ENCODE measurements at places on chromosomes 2 and 18.

DNA sequence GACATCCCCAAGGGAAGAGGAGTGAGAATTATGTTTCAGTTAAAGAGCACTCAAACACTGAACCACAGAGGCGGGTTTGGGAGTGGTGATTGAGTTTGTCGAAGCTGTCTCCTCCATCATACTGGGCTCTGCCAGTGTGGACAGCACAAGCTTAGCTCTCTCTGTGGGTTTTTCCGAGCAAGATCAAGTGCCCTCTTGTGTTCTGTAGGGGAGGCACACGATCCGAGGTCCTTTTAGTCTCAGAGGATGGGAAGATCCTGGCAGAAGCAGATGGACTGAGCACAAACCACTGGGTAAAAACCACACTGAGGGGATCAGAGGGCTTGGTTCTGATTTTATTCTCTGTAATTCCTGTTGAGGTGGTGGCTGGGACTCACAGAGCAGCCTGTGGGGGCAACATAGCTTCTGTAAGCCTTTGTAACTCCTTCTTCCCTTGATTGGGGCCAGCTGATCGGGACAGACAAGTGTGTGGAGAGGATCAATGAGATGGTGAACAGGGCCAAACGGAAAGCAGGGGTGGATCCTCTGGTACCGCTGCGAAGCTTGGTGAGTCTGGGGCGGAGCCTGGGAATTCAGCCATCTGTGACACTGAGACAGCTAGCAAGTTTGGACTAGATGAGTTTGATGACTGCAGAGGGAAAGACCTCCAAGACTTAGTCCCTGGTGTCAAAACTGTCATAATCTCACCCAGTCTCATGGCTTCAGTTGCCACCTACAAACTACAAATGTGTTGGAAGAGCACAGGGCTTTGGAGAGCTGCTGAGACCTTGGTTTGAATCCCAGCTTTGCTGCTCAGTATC lies 2.0 kb downstream of the NAGK start:
- peak; percentile 22 for DNase-seq

GRCh38 chr2:65368468-65368867 lies 63.9 kb downstream of the SPRED2 start:
- DNase-seq, result no peak

DNA sequence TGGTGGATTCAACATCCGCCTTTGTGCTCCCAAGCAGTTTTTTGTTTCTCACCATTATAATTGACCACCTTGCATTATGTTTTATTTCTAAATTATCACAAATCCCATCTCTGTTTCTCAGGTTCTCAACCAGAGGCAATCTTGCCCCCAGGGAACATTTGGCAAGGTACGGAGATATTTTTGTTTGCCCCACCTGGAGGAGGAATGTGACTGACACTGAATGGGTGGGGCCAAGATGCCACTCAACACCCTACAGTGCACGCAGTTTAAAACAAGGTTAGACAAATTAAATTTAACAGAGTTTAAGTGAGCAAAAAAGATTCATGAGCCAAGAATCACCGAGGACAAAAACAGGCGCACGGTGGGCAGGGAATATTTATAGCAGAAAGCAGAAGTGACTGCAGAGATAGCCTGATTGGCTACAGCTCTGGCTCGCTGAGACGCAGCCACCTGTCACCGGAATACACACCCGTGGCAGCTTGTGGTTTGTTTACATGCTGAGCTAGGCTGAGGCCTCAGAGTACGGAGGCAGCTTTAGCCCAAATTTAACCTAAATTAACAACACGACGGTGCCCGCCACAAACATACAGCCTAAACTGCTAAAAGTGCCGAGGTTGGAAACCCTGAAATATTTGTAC lies 150.0 kb upstream of the ALKAL2 start:
- DNase-seq, result no peak

GRCh38 chr18:23071285-23071684 lies 64.0 kb upstream of the CABLES1 start:
- peak; percentile 36 for DNase-seq

GRCh38 chr2:11745613-11746375 lies 638 bp upstream of the LPIN1 start:
- DNase-seq, result no peak

- no peak for DNase-seq
These were observed 20.1 kb downstream of the RPL31 start for GRCh38 chr2:101022221-101022620.

DNA sequence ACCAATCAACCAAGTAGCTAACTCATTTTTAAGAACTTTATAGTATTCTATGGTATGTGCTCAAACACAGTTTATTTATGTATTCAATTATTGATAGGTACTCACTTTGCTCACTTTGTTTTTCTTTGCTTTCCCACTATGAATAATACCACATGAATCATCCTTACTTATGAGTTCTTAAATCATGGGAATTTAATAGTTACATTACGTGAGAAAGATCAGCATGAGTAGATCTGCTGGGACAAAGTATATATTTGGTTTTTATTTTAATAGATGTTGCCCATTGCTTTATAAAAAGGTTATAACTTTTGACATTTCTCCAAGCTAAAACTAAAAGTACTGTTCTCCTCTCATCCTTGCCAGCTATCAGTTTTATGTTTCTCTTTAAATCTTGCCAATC lies 390.7 kb downstream of the LRATD1 start:
- DNase-seq, result peak; percentile 18

DNA sequence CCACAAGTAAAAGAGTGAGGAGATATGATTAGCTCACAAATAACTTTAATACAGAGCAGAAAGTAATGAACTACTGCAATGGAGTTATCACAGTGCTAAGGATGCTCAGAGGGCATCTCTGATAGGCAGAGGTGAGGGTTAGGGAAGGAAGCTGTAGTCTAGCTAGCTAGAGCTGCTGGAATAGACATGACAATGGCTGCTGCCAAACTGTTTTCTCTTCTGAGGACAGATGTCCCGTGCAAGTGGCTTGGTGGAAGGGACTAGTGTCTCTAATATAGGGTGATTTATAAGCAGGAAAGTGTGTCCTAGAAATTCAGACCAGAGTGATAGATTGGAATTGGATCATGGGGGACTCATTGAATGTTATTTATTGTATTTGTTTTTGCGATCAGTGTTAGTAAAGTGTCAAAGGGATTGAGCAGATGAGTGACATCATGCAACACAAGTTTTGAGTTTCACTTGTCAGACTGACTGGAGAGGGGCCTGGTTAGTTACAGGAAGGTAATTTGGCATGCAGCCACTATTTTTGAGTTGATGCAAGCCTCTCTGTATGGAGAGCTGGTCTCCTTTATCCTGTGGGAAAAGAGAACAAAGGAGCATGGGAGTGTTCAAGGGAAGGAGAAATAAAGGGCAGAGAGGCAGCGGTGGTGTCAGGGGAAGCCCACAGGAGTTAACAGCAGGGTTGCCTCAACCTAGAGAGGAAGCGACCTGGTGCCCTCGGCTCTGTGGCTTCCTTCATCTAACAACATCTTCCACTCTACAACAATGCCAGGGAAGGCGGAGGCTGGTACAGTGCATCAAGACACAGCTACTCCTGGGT lies 1.9 kb downstream of the CTLA4 start:
- no peak for DNase-seq

DNA sequence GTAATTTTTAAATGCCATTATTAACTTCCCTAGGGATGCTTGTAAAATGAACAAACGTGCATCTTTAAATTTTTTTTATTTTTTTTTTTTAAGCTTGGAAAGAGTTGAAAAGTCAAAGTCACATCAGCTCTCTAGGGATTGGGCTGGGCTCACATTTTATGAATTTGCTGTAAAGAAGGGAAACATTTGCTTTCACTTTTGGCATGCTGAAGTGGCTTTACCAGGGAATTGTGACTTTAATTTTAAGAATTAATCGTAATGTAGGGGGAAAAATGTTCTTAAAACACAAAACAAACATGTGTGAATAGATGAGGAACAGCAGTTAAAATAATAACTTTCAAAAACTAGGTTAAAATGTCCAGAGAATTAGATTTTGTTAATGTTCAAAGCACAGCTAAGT lies 123.0 kb downstream of the AGAP1 start:
- DNase-seq, result no peak

Measured in astrocyte of the spinal cord (primary cell).